ENCODE measurements at places on chromosomes 2 and 18. TPM values are rescaled to one million over a fixed set of nuclear protein-coding genes. Genes with fewer than 3 reads are reported as not detected.

DNA sequence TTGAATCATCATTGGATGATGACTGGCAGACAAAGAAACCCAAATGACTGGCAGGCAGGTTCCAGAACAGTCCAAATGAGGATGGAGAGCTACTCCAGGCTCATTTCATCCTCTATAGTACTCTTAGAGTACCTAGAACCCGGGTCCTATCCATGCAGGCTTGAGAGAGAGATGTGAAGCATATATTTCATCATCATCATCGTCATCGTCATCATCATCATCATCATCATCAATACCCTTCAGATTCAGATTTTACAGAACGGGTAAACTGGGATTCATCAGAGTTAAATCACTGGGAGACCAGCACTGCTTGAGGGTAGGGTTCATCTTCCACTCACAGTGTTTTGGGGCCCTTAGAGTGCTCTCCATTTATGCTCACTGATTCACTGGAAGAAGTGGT is 52.3 kb downstream of the PAX8 start:
- H3K27ac ChIP-seq, result no peak overlapping the region
- no peaks in the 10 kb centered on the region for H3K27me3 ChIP-seq
- DNase-seq, result no peak
- H3K4me3 ChIP-seq, result no peak overlapping the region

- no peak for DNase-seq
- H3K27ac ChIP-seq, result no peak overlapping the region
- H3K4me1 ChIP-seq, result no peaks in the 10 kb centered on the region
- H3K27me3 ChIP-seq, result no peaks in the 10 kb centered on the region
- no peaks in the 10 kb centered on the region for H3K36me3 ChIP-seq
Measured at GRCh38 chr18:55763298-55763697, 175.3 kb upstream of the TCF4 start.

- no peak overlapping the region for H3K4me3 ChIP-seq
- no peak overlapping the region for H3K27ac ChIP-seq
- no peaks in the 10 kb centered on the region for H3K36me3 ChIP-seq
- no peak for DNase-seq
Measured at GRCh38 chr2:85427300-85427835, 8.9 kb downstream of the SH2D6 start.

DNA sequence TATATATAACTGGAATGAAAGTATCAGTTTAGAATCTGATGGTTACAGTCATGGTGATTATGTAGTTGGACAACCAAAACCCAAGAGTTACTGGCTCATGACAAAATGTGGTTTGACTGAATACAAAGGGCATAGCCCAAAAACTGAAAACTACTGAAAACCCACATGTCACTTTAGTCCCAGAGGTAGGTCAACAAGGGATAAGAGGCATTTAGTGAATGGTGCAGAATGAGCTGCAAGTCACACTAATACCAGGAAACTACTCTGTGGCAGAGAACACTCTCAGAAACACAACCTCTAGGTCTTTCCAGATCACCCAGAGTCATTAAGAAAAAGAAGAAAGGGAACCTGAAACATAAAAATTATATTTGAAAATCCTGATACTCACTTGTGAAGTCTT is 154.5 kb downstream of the AGPS start:
- H3K27ac ChIP-seq, result no peak overlapping the region
- H3K4me1 ChIP-seq, result peaks cover 2% of the 10 kb centered on the region
- DNase-seq, result no peak
- H3K4me3 ChIP-seq, result no peak overlapping the region
- H3K36me3 ChIP-seq, result no peaks in the 10 kb centered on the region

- no peak for DNase-seq
- no peaks in the 10 kb centered on the region for H3K36me3 ChIP-seq
Measured at GRCh38 chr18:43846299-43846698, 569.0 kb upstream of the SYT4 start.

GRCh38 chr2:194319222-194319992 is 1337.6 kb upstream of the SLC39A10 start:
- H3K4me1 ChIP-seq, result no peaks in the 10 kb centered on the region
- no peak overlapping the region for H3K27ac ChIP-seq
- no peaks in the 10 kb centered on the region for H3K36me3 ChIP-seq
- H3K27me3 ChIP-seq, result no peaks in the 10 kb centered on the region

DNA sequence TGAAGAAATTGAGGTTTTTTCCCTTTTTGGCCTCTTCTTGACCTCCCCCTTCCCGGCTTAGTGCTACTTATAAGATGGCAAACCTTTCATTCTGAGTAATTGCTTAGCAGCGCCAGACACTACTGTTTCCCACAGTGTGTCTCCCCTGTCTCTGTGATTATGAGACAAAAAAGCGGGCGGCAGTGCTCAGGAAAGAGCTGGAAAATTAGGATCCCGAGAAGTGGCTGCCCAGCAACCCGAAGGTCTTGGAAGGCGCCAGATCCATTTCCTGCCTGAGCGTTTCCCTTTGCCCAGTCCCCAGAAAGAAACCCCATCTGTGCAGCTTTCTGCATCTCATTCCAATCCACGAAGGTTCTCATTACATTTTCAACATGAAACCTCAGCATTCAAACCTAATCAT is 191.9 kb upstream of the APCDD1 start:
- H3K4me3 ChIP-seq, result no peak overlapping the region
- no peak for DNase-seq
- no peak overlapping the region for H3K27ac ChIP-seq
- no peaks in the 10 kb centered on the region for H3K36me3 ChIP-seq

DNA sequence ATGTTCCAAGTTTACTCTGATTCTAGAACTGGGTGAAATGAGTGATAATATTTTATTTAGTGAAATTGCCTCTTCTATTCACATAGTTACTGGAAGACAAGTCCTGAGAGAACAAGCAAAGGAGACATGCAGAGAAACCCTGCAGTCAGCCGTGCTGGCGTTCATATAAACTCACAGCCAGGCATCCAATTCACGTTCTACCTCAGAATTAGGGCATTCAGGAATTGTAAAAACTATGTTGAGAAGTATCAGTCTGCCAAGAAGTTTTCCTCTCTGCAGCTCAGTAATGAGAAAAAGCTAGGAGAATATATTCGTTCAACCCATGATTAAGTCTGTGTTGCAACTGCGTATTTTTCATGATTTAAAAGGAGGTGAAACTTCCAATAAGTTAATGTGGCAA is 156.2 kb upstream of the DSEL start:
- no peaks in the 10 kb centered on the region for H3K36me3 ChIP-seq
- H3K4me1 ChIP-seq, result no peaks in the 10 kb centered on the region
- no peak overlapping the region for H3K4me3 ChIP-seq
- DNase-seq, result no peak
- H3K27me3 ChIP-seq, result no peaks in the 10 kb centered on the region

- DNase-seq, result no peak
- no peaks in the 10 kb centered on the region for H3K36me3 ChIP-seq
- H3K4me3 ChIP-seq, result no peak overlapping the region
Measured at GRCh38 chr2:235045336-235045972, 93.6 kb downstream of the SH3BP4 start.

- H3K4me3 ChIP-seq, result no peak overlapping the region
- H3K27ac ChIP-seq, result no peak overlapping the region
- no peak for DNase-seq
Measured at GRCh38 chr2:2291500-2292260, 39.4 kb downstream of the MYT1L start.

- H3K4me1 ChIP-seq, result peaks cover 10% of the 10 kb centered on the region
- DNase-seq, result peak; percentile 76
- H3K36me3 ChIP-seq, result no peaks in the 10 kb centered on the region
- H3K27me3 ChIP-seq, result no peaks in the 10 kb centered on the region
Measured at GRCh38 chr2:191245869-191246531, 796 bp downstream of the MYO1B start.

The SEPTIN2 gene
- 319 TPM for total RNA-seq

The CNOT11 gene
- 21.0 TPM for total RNA-seq

The SGPP2 gene
- 1.4 TPM for total RNA-seq

The EGR4 gene
- total RNA-seq, result not detected

The KIF1A gene
- total RNA-seq, result 1.2 TPM

The EPB41L3 gene
- total RNA-seq, result 29.5 TPM

The ATP6V1B1 gene
- not detected for total RNA-seq

The NBEAL1 gene
- 25.3 TPM for total RNA-seq

The FRZB gene
- total RNA-seq, result 3.6 TPM

The TUBB8B gene
- total RNA-seq, result not detected
